ENCODE measurements at places on chromosomes 1 and 21. TPM values are rescaled to one million over a fixed set of nuclear protein-coding genes. Genes with fewer than 3 reads are reported as not detected.

GRCh38 chr1:92577261-92577895 lies 90.7 kb upstream of the GFI1 start:
- peak; percentile 7 for DNase-seq

- no peak for DNase-seq
Observed at GRCh38 chr1:200862713-200863415, 9.9 kb upstream of the GPR25 start.

- DNase-seq, result no peak
Observed at GRCh38 chr1:157732755-157733154, 32.2 kb upstream of the FCRL3 start.

DNA sequence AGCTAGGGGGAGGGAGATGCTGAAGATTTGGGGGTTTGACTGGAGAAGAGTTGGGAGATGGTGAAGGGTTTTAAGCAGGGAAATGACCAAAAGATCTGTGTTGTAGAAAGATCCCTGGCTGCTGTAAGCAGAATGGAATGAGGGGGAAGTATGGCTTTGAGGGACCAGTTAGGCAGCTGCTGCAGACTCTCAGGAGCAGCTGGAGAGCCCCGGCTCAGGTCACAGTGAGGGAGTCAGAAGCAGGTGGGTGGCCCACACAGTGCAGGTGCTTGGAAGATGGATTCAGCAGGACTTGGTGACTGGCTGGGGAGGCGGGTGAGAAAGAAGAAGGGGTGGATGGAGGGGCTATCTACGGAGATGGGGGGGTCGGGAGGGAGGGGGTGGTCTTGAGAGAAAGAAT lies 35.7 kb downstream of the EDN2 start:
- DNase-seq, result no peak

GRCh38 chr1:39282537-39283216 lies 78.2 kb downstream of the MACF1 start:
- no peak for DNase-seq

DNA sequence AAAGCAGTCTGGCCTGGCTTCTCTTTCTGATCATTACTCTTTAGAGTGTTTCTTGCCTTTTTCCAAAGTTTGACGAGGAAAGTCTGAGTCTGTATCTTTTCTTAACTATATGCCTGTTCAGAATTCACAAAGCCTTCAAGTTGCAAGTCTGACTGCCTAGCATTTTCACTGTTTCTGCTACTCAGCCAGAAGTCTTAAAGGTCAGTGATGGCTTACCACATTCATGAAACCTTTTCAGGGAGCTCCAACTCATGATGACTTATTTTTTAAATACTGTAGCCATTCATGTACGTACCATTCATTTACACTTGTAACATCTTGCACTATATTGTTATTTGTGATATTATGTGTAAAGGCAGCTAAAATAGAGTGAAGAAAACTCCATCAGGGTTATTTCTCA lies 58.2 kb downstream of the TNFSF4 start:
- DNase-seq, result no peak

DNA sequence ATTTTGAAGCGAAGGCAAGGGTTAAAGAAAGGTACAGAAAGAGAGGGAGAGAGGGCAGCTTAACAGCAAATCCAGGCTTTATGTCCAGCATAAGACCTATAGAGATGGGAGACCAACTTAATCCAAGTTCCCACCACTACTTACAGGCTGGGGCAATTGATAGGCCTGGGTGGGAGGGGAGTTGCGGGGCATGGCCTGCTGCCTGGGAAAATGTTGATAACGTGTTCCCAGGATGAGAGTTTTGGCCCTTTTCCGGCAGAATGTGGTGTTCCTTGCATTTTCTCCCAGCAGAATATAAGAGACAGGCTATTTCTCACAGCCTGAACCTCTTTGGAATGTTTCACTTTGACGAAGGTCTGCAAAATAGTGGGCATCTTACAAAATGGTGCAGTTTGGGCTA lies 34.9 kb upstream of the PLA2G5 start:
- no peak for DNase-seq

DNA sequence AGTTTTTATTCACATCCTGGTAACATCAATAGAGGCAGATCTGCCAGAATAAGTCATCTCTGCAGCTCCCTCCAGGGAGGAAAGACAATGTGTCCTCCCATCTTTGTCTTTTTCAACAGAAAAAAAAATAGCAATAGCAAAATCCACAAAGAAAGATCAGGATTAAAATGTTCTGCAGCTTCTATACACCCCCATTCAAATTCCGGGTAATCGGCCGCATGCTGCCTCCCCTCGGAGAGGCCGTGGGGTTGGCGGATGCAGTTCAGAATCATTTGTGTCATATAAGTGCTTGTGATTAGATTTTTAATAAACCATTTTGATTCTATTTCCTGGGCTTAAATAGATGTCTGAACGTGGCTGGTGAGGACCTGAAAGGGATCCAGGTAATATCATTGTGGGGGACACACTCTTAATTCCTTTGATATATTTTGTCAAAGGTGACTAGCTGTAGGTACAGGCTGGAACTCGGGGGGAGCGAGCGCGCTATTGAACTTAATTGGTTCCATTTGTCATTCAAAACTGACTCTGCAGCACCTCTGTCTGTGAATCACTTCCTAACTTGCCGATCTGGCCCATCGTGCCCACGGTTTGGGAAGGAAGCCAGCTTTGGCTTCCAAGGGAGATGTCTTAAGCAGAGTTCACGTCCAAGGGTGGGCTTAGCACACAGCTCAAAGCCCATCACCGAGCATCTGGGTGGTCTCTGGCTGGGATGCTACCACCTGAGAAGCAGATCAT lies 85.6 kb upstream of the ARHGEF16 start:
- DNase-seq, result no peak

GRCh38 chr1:206609229-206609991 lies 2.9 kb downstream of the EIF2D start:
- DNase-seq, result peak; percentile 35

DNA sequence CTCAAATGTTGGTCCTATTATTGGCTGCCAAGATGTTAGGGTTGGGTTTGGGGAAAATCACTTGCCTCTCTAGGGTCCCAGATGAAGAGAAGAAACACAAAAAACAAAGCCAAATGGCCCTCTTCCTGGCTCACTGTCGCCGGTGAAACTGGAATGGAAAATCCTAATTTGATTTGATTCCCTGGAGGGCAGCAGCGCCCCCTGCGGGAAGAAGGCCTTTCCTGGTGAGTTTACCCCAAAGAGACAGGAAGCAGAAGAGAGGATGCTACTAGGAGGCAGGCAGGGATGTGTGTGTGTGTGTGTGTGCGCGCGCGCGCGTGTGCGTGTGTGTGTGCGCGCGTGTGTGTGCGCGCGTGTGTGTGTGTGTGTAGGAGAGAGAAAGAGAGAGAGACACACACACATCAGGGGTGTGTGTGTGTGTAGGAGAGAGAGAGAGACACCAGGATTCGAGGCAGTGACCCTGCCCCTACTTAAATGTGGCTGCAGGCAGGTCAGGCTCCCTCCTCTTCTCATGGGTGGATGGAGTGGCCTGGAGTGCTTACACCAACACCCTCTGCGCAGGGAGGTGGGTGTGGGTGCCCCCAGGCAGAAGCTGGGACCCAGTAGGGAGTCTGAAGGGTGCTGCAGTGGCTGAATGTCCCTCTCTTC lies 3.1 kb upstream of the SELENON start:
- peak; percentile 37 for DNase-seq

GRCh38 chr1:190479050-190479397 lies 1.4 kb upstream of the BRINP3 start:
- DNase-seq, result no peak

DNA sequence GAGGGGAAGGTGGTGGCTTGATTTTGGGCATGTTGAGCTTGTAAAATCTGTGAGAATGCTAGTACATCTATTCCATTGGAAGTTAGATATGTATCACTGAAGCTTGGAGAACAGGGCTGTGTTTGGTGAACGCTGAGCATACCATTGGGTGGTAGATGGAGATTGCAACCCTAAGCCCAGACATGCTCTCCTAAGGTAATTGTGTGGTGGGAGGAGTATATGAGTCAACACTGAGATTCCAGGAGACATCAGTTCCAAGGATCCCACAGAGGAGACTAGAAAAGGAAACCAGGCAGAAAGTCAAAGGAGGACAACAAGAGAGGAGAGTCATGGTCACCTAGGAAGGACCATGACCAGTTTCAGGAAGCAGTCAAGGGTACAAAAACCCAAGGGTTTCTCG lies 60.4 kb downstream of the KIF21B start:
- no peak for DNase-seq

GRCh38 chr1:226349801-226350518 lies 41.0 kb upstream of the LIN9 start:
- DNase-seq, result no peak

DNA sequence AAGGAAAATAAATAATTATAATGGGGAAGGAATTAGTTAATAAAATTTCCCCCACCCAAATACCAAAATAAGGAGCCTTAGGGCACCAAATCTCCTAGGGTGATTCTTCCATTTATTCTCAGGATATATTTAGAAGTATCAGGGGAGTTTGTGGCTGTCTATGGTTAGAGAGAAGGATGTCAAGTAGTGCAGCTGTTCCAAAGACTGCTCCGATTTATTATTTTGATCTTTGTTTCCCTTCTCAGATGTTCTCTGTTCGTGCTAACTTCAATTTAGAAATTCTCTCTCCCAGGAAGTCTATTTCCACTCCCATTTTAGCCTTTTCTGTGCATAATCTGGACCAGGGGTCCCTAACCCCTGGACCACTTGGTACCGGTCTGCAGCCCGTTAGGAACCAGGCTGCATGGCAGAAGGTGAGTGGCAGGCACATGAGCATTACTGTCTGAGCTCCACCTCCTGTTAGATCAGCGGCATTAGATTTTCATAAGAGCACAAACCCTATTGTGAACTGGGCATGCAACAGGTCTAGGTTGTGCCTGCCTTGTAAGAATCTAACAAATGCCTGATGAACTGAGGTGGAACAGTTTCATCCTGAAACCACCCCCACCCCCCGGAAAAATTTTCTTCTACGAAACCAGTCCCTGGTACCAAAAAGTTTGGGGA lies 9.3 kb upstream of the MAST2 start:
- DNase-seq, result no peak

DNA sequence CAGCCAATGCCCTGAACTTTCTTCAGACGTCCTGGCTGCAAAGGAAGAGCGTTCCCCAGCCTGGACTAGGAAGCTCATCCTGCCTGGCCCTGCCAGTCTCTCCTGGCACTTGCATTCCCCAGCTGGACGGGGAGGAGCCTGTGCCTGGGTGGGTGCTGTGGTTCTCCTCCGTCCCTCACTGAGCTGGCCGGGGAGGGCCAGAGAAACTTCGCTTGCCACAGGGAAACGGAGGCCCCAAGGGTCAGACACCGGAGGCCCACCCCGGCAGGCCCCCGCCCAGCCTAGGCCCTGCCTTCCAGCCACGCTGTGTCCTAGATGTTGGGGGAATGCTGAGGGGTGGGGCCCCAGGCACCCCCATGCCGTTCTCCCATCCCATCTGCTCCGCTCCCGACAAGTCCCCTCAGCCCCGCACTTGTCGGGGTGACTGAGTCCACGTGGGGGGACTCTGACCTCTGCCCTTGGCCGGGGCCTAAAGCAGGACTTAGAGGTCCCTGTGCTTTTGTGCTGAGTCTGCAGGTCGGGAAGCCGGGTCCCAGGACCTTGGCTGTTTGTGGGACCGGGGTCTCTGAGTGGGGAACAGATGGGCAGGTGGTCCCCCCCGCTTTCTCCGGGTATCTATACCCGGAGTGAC lies 4.8 kb downstream of the FTCD start:
- DNase-seq, result no peak

PRAMEF4 gene
- not detected for total RNA-seq

PLA2G4A gene
- total RNA-seq, result 18.9 TPM

SMPDL3B gene
- total RNA-seq, result 0.26 TPM

TFF3 gene
- total RNA-seq, result not detected

TRPM2 gene
- not detected for total RNA-seq

RPE65 gene
- not detected for total RNA-seq

GSTM5 gene
- 0.18 TPM for total RNA-seq

S100A11 gene
- total RNA-seq, result 33.5 TPM

INSRR gene
- total RNA-seq, result not detected

LCE1E gene
- not detected for total RNA-seq

AKR7A3 gene
- total RNA-seq, result 0.11 TPM

CA6 gene
- not detected for total RNA-seq

ERRFI1 gene
- 51.0 TPM for total RNA-seq

RIMKLA gene
- 0.04 TPM for total RNA-seq

SIKE1 gene
- total RNA-seq, result 92.9 TPM
